ENCODE measurements at places on chromosomes 2 and 18.

- DNase-seq: no peak
These were observed 356.2 kb upstream of the SPRED2 start for GRCh38 chr2:65788556-65788955.

GRCh38 chr18:32668956-32669355, 103.9 kb downstream of the KLHL14 start:
- no peak for DNase-seq

DNA sequence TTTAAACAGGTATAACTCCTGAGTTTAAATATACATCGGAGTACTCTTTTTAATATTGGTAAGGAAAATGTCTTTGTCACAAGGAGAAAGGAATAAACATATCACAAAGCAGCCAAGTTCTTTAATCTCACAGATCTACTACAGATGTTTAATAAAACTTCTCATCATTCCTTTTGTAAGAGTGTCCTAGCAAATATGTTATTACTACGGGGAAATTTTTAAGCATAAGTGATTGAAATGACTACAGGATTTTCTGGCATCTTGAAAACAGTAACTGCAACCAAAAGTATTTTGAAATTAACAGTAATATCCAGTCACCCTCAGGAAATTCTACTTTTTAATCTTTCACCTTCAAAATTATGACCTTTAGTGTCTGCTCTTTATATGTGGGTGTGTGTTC, 403.1 kb downstream of the IRS1 start:
- DNase-seq: no peak

- no peak for DNase-seq
These were observed 66.8 kb downstream of the HNRNPLL start for GRCh38 chr2:38535744-38536506.

DNA sequence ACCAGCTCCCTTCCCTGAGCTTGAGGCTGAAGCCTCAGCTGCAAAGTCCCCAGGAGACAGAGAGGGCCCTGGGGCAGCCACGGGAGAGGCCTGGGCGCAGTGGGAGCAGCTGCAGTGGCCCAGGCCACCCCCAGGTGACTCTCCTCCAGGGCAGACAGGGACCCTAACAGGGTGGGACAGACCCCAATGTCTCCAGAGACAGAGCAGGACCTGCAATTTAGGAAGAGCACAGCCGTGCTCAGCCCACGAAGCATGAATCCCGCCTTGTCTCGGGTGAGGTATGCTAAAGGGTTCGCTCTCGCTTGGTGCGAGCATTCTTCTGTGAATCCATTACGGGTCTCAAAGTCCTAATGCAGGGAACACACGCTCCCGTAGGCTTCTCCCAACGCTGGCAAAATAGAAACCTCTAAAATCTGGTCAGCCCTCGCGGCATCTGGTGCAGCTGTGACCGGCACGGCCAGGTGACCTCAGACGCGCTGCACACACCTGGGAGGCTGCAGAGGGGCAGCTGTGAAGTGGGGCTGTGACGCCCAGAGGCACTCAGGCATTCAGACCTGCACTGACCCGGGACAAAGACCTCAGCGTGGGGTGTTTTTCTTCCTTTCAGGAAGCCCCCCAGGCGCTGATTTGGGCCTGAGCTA, 12.6 kb downstream of the MBP start:
- DNase-seq: no peak

GRCh38 chr2:74439373-74439772, 2.4 kb downstream of the RTKN start:
- no peak for DNase-seq

DNA sequence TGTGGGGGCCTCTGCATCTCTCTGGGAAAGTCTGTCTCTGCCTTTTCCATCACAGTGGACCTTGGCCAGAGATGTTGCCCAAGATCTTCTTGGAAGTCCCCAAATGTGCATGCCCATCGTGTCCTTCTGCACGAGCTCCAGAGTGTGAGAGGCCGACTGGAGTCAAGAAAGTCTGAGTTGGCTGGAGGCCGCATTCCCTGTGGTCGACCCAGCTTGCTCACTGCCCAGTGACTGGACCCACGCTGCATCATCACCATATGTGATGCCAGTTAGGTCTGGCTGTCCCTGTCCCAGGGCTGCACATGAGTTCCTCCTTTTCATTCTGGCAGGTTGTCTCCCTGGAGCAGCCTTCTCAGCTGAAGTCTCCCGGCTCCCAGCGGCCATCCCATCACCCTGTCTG, 93.8 kb downstream of the ARL4C start:
- DNase-seq: no peak

DNA sequence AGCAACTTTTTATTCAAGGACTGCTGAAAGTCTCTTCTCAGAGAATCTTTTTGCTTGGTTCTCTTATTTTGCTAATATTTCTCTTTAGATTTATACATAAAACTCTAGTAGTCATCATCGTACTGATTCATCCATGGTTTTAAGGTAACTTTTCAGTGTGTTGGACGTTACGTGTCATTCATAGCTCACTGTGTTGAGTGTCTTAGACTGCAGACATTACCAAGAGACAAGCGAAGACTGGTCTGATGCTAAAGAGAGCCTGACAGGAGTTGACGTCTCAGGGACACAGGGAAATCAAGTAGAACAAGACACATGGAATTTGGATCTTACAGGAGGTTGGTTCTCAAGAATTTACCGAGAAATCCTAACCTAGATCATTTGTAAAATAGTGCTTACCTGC, 25.5 kb downstream of the RBM44 start:
- DNase-seq: no peak

DNA sequence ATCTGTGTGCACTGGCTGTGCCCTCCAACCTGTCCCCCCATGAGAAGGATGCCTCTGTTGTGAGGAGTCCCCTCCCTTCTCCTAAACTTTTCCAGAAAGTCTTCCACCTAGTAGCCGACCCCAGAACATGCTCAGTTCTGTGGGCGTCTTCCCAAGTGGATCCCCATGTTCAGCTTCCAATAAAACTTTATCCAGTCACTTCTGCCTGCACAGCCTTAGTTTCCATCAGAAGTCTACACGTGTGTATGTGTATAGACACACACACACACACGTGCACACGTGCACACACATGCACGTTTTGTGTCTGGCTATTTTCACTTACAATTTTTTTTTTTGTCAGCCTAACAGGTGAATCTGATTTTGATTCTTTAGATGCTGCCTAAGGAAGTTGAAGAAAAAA, 115.1 kb downstream of the RTP5 start:
- DNase-seq: no peak

DNA sequence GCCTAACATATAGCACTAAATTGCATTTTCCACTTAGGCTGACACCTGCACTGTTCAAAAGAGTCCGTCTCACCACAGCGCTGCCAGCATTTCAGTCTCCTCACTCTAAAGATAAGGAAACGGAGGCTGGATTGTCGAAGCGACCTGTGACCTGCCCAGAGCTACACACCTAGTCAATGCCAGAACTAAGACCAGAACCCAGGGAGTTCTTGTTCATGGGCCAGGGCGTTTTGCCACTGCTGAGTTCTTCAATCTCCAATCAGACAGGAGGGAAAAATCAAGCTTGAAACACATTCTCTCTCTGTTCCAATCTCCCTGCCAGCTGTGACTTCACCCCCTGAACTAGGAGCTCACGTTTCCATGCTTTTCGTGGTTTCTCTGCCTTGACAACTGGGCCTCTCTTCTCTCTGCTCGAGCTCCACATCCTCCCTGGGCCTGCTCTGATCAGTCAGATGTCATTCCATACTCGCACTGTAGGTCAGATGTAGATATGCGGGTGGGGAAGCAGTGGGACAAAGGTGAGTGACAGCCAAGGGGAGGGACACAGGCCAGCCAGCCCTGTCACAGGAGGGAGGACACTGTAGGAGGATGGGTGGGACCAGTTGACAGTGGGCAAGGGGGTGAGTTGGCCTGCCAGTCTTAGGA, 221.1 kb upstream of the SMAD2 start:
- DNase-seq: no peak

- DNase-seq: no peak
These were observed 390.7 kb upstream of the NETO1 start for GRCh38 chr18:73258375-73259087.

DNA sequence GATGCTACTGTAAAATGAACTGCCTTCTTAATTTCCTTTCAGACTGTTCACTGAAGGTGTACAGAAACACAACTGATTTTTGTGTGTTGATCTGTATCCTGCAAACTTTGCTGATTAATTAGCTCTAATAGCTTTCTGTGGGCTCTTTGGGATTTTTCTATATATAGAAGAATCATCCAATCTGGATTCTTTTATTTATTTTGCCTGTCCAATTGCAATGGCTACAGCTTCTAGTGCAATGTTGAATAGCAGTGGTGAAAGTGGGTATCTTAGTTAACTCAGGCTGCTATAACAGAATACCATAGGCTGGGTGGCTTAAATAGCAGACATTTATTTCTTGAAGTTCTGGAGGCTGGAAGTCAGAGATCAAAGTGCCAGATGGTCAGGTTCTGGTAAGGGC, 74.4 kb downstream of the ID2 start:
- no peak for DNase-seq

DNA sequence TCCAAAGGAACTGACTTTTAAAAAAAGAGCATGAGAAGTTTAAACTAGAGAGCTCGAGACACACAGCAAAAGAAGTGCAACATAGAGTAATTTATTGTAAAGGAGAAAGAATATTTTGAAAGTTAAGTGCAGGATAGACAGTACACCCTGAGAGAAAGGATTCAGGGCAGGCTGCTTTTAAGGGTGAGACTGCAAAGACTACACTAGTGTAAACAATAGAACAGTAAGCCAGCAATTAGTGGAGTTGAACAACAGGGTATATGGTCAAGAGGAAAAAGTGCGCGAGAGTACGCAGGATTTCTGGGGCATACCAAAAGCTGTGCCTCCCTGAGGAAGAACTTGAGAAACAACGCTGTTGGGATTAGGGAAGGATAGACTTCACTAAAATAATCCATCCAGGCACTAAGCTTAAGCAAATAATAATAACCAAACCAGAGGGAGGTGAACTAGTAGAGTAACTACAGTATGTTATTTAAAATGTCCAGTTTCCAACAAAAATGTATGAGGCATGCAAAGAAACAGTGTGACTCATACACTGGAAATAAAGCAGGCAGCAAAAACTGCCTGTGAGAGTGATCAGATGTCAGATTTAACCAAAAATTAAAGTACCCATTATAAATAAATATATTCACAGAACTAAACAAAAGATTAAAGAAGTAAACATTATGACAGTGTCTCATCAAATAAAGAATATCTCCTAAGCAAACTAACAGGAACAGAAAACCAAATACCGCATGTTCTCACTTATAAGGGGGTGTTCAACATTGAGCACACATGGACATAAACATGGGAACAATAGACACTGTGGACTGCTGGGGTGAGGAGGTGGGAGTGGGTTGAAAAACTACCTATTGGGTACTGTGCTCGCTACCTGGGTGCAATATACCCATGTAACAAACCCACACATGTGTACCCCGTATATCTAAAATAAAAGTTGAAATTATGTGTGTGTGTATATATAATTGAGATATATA, 40.5 kb upstream of the EMILIN2 start:
- no peak for DNase-seq

DNA sequence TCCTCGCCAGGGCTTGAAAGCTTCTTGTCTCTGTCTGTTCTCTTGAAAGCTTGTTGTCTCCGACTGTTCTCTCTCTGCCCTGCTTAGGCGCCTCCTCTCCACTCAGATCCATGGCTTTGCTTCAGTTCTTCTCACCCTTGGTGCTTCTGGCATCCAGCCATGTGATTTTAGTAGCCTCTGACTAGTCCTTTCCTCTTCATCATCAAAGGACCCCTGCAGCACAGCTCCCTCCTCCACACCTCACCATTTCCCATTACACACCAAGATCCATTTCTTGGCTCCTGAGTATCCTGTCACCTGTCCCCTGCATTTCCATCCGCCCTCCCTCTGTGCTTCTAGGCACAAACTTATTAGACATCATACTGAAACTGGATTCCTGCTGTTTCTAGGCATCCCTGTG, 59.4 kb downstream of the ZNF236 start:
- DNase-seq: no peak

DNA sequence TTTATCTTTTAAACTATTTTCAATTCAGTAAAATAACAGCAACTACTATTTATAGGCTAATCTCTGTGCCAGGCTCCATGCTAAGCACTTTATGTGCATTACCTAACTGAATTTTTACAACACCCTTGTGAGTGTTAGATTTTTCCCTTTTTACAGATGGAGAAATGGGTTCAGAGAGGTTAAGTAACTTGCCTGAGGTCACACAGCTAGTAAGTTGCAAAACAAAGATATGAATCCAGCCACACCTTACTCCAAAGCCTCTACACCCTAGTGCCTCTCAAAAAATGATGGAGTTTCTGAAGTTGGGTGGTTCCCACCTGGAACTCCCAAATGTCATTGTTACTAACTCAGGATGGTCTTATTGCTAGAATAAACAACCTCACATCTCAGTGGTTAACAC, 60.8 kb downstream of the RHOB start:
- no peak for DNase-seq

GRCh38 chr2:130878316-130878715, 41.6 kb downstream of the ARHGEF4 start:
- DNase-seq: no peak

GRCh38 chr2:236565879-236566402, 3.7 kb upstream of the ACKR3 start:
- no peak for DNase-seq

GRCh38 chr2:54642677-54643430, 80.6 kb upstream of the EML6 start:
- no peak for DNase-seq

- no peak for DNase-seq
These were observed 43.7 kb downstream of the CD8B2 start for GRCh38 chr2:106530866-106531265.

GRCh38 chr18:37660658-37661057, 95.1 kb upstream of the CELF4 start:
- DNase-seq: no peak

DNA sequence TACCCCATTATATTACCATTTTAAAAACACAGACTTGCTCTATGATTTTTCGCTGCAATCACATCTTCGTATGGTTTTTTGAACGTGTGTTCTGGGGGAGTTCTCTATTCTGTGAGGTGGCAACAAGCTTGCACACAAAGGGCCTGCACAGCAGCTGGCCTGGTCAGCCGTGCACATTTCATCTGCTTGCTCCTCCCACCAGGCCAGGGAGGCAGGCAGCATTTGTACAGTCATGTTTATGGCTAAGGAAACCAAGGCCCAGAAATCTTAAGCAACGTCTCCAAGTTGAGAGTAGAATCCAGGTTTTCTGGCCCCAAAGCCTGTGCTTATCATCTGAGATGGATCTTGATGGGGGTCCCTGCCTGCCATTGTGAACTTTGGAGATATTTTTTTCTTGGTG, 106.4 kb upstream of the SMIM21 start:
- DNase-seq: no peak

- no peak for DNase-seq
These were observed 159.1 kb upstream of the LHCGR start for GRCh38 chr2:48914477-48915089.

Data from GOT3 (cell line).